ENCODE measurements at places on chromosomes 7 and 10.

- DNase-seq = no peak
These were observed 133.2 kb upstream of the SVIL start for GRCh38 chr10:29767968-29768367.

- DNase-seq = peak; percentile 50
These were observed 4.1 kb downstream of the KCNIP2 start for GRCh38 chr10:101839416-101840063.

GRCh38 chr7:14340393-14341074, 351.1 kb upstream of the ETV1 start:
- DNase-seq = no peak

DNA sequence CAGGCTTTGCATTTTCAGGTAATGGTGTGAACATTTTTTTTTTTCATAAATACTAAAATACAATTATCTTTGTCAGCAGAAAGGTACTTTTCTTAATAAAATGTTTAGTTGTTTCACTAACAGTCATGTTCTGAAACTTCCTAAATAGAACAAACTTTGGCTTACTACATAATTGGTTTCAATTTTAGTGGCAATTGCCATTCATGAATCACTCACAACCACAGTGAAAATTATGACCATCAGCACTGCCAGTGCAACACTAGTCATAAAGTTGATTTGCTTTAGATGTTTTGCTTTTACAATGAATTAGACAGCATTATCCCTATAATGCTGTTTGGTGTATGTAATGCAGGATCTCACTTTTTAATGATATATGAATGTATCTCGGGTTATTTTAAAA, 297.6 kb upstream of the PLXDC2 start:
- DNase-seq = no peak

DNA sequence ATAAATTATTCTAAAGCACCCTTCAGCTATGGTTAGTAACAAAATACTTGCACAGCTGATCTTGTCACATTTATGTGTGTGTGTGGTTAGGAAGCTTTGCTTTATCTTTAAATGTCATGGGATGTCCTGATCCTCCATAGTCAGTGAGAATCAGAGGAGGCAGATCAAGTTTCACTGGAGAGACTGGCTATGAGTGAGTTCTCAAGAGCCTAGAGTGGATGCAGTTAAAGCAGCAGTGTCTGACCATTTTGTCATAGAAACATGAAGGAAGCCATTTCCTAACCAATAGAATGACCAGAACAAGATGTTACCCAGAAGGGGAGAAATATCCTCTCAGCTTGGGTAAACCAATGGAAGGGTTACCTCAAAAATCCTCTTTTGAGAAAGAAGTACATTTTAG, 207.2 kb upstream of the DKK1 start:
- DNase-seq = no peak

DNA sequence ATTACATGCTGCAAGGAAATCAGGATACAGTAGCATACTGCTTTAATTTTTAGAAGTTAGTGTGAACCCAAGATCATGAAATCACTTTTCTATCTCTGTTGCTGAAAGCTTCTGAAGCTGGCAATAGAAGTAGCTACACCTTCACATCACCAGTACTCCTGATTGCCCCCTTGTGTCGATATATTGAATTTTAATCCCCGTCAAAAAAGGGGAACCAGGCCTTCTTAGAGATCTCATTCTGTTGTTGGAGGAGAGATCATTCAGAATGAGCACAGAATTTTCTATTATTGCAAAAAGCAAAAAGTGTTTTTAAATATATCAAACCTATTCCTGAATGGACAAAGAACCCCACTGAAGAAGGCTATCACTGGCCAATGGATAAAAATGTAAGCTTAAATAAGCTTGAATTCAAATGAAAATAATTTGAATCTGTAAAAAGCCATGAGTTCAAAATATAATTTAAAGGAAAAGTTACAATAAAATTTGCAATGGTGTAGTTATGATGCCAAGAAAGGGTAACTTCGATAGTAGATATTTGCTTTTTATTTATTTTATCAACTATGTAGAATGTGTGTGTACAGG, 39.7 kb upstream of the TEX47 start:
- DNase-seq = no peak

DNA sequence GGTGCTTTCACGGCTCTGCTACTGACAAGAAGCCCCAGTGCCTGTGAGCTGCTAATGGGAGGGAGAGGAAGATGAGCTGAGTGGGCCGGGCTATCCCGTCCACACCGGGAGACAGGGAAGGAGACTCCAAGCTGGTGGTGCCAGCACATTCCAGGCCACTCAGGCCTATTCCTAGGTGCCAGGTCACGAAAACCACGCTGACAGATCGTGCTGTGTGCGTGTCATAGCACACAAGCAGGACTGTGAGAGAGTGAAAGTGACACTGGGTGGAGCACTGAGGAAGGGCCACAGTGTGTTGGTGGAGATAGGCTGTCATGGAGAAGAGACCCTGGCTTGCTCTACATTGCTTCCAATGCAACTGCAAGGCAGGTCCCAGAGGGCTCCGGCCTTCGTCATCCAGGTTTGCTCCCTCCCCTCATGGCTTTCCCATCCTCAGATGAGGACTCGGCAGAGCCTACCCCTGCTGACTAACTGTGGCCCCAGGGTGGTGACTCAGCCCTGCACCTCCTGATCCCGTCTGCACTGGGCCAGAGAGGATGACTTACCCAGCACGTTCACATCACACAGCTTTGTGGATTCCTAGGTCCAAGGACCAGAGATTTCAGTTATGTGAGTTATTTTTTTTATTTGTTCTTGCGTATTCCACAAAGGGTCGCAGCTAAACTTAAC, 167.3 kb downstream of the EGFR start:
- no peak for DNase-seq

GRCh38 chr7:14092331-14092730, 102.9 kb upstream of the ETV1 start:
- no peak for DNase-seq

GRCh38 chr10:123620621-123621020, 45.5 kb upstream of the GPR26 start:
- DNase-seq = no peak

GRCh38 chr7:123802249-123802648, 42.7 kb upstream of the HYAL4 start:
- no peak for DNase-seq

DNA sequence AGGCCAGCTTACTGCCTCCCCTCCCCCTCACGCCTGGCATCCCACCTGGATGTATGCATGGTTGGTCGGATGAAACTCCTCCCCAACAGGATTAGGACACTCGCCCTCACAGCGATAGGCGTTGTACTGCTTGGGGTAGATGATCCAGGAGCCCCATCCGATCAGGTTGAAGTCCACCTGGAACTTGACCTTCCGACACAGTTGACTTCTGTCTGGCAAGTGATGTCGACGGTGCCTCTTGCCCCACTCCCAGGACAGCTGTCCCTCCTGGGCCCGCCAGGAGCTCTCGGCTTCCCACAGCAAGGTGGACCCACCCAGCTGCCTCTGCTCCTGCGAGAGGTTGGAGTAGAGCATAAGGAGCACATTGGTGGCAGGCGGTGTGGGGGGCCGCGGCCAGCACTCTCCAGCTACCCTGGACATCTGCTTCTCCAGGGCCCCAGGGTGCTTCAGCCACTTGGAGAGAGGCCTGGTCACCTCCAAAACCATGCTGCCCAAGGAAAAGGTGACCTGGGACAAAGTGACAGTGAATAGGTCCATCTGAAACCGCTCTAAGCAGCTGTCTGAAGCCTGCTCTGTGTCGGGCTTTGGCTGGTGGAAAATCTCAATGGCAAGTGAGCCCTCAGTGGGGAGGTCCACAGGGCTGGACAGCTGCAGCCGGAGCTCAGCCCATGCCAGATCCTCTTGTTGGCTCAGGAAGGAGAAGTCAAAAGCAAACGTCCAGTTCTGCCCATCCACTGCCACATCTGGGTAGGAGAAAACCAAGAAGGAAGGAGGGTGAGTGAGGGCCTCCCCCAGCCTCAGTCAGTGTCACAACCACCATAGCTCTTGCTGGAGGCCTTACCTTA, 6.0 kb downstream of the NODAL start:
- DNase-seq = no peak

GRCh38 chr7:92837000-92837749, 802 bp upstream of the CDK6 start:
- peak; percentile 20 for DNase-seq

DNA sequence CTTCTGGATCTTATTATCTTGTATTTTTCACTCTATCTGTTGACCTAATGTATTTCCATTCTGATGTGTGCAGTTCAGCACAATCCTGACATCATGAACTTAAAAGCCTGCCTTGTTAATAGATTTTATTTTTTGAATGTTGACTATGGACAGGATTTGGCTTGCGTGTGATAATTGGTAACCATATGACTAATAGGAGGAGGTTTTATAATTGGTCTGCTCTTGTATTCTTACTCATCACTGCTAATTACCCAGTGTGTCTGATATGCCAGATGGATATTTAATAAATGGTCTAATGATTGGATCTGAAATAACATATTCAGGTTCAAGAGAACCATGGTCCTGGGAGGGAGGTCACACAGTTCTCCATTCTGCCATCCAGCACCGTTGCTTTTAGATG, 45.9 kb downstream of the MTURN start:
- DNase-seq = no peak

- no peak for DNase-seq
These were observed 4.6 kb downstream of the LANCL2 start for GRCh38 chr7:55369427-55370400.

DNA sequence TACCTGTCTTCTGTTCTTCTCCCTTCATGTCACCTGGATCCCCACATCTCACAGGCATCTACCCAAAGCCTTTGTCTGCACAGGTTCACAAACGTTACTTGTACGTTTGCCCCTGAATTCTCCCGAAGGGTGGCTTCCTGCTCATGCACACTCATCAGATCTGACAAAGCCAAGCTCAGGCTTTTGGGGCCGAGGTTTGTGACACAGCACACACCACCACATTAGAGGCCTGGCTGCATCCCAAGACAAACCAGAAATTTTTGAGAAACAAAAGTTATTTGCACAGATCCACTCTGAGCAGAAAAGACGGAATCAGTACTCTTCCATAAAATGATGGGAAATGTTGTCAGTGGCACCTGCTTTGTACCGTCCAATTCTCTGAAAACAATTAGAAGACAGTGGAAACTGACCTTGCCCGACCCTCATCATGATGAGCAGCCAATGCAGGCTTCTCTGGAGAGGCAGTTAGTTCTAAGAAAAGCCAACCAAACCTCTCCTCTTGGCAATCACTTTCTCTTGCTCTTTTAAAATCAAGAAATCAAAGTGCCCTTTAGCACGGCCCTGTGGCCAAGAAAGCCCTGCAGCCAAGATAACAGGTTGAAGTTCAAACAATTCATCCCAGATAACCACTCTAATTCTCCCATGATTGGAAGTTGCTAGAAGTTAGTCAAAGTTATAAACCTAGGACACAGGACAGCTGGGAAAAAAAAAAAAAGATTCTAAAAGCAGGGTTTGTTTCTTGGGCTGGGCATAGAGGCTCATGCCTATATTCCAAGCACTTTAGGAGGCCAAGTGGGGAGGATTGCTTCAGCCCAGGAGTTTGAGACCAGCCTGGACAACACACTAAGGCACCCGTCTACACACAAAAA, 13.6 kb upstream of the SVIL start:
- no peak for DNase-seq

GRCh38 chr10:109976681-109977080, 31.1 kb upstream of the ADD3 start:
- DNase-seq = no peak

DNA sequence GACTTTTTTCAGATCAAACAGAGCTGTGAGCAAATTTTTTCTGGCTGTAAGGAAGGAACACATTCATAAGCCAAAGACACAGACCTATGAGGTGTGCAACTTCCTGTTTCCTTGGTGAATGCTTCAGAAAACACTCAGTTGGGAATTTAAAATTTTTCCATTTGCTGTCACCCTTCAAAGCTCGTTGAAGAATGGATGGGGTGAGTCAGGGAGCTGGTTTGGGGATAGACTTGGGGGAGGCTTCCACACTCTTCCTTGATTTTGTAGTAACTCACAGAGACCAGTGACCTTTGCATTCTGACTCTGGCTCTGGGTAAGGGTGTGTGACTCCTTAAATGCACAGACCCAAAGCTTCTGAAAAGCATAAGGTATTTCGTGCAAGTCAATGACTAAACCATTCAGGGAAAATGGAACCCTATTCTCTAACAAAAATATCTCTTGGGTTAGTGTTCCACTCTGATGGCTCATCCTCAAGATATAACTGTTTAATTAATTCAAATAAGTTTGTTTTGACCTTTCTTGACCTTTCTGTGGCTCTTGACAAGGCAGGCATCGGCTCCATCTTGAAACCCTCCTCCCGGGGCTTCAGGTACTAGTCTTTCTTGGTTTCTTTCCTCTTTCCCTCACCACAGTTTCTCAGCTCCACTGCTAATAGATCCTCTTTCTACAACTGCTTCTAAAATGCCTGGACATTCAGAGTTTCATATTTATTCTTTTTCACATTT, 227.8 kb upstream of the INHBA start:
- DNase-seq = no peak

GRCh38 chr10:53744746-53745145, 972.2 kb upstream of the MBL2 start:
- DNase-seq = no peak

DNA sequence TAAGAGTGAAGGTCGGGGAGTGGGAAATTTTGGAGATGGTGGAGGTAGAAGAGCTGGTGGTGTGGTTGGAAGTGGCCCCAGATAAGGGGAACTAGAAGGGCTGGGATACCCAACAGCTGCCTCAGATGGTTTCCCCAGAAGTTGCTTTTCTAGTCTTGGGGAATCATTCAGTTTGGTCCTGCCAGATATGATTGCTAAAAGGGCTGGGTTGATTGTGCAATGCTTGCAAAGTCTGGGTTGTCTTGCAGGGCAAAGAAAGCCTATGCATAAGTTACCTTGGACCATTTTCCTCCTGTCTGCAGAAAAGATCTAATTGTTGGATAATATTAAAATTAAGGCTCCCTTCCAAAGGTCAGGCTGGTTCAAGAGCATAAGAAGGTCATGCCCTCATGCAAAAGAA, 213.8 kb upstream of the ZNF804B start:
- DNase-seq = no peak

- DNase-seq = no peak
These were observed 198.5 kb downstream of the INHBA start for GRCh38 chr7:41504214-41504980.

DNA sequence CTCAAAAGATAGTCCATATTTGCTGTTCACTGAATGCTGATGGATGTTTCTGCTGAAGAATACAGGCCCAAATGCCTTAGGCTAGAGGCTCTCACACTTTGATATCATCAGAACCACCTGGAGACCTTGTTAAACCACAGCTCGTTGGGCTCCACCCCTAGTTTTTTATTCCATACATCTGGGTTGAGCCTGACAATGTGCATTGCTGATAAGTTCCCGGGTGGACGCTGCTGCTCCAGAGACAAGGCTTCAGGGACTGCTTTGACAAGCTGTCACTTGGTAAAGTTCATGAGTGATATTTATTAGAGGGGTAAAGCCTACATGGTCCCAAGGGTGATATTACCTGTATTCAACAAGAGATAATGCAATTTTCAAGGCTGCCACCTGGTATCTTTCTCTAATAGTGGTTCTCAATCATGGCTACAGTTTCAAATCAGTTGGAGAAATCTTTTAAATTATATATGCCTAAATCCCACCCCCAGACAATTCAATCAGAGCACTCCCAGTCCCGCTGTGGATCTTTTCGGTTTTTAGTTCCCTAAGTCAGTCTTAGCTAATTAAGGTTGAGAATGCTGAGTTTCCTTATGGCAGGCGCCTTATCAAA, 107.1 kb upstream of the GSDME start:
- DNase-seq = no peak

Data from activated T-helper 9 cell treated with anti-CD3 and anti-CD28 coated beads, Interleukin-2, amount 50 U/mL, for 16 hours (primary cell).